Hypothalamus (tissue), 51 donors: ENCODE measurements at places on chromosomes 3 and 15.

DNA sequence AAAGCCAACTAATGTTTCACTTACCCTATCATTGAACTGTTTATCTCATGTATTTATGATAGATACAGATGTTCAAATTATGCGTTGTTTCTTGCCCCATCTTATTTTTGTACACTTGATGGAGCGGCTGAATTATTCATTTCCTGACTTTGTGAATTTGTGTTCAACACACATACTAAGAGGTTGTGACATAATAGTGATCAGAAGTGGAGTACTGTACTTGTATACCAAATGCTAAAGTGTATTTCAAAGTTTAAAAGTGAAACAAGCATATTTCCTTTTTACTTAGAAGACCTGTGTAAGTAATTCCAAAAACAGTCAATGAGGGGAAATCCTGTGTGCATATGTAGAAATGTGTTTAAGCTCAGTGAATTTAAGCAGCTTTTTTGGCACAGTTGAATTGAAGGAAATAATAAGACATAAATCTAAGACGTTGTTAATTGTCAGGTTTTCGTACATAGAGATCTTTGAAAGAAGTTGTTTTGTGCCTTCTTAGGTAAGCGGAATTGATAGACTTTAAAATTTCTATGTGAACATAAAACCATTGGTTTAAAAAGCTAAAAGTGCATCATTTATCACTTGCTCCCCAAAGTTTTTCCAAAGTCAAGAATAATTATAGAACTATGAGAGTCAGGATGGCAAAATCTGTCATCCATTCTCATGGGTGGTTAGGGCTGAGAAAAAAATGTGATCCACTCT is 1.9 kb downstream of the NFKBIZ start:
- no peak for DNase-seq

GRCh38 chr3:141442446-141442845 is 44.4 kb upstream of the RASA2 start:
- no peak for DNase-seq

DNA sequence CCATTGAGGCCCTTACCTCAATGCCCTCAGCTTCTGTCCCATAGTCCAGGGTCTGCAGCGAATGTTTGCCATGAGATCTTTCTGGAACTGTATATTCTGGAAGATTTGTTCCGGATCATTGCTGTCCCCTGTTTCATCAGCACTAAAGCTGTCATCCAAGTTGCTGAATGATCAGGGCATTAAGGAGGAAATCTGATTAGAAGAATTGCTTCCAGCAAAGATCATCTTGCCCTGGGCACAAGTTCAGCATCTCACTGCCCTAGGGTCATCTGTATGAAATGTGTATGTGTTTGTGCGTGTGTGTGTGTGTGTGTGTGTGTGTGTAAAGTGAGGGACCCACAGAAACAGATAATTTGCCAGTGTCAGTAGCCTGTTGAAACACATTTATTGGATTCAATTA is 1.4 kb downstream of the TMC3 start:
- DNase-seq, result no peak

DNA sequence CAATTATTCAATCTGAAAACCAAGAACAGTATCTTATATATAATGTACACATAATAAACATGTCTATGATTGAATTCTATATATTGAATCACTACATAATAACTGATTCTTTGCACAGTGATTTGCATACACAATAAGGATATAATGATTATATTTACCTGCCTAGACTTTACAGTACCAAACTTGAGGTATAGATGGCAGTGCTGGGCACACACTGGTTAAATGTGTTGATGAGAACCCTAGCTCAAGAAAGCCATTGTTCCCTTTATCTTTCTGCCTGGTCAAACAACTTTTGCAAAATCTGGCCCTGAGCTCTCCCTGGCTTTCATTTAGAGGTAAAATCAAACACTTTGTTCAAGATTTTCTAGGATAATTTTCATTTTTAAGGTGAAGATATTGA is 697.7 kb downstream of the TUSC7 start:
- DNase-seq, result no peak

GRCh38 chr3:96106701-96107100 is 707.7 kb upstream of the EPHA6 start:
- DNase-seq, result no peak

GRCh38 chr15:69225355-69226022 is 65.1 kb downstream of the GLCE start:
- DNase-seq, result no peak

GRCh38 chr3:102054543-102055080 is 205.3 kb downstream of the NFKBIZ start:
- no peak for DNase-seq

DNA sequence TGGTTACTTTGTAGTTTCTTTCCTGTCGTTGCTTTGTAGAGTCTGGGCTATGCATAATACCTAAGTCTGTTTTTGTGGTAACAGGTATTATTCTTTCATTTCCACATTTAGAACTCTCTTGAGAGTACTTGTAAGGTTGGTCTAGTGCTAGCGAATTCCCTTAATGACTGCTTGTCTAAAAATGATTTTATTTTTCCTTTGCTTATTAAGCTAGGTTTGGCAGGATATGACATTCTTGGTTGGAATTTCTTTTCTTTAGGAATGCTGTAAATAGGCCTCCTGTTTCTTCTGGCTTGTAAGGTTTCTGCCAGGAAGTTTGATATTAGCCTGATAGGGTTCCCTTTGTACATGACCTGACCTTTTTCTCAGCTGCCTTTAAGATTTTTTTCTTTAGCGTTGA is 70.1 kb upstream of the SGO1 start:
- DNase-seq, result no peak

DNA sequence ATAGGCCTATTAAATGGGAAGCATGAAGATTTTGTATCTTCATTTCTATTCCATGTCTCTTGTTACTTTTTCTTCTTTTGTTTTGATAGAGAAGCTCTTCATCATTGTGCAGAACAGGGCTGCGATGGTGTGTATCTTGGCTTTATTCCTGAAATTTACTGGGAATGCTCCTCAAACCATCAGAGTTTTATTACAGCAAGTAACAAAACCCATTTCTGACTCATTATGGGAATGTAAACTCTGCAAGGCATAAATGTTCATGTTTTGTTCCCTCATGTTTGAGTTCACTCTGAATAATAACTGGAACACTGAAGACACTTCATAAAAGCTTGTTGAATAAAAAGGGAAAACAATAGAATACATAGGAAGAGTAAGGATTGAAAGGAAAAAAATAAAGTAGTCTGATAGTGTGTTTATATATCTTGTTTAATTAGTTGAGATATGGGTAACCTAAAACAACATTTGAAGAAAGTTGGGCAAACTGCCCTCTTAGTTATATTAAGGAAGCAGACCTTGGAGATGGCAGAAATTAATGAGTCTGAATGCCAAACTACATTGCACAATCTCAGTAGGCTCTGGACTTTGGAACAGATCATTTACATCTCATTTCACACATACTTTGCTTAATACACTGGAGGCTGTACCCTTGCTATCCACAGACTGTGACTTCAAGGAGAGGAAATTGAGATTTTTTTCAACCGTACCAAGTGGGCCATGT is 521.5 kb downstream of the GRM7 start:
- no peak for DNase-seq

DNA sequence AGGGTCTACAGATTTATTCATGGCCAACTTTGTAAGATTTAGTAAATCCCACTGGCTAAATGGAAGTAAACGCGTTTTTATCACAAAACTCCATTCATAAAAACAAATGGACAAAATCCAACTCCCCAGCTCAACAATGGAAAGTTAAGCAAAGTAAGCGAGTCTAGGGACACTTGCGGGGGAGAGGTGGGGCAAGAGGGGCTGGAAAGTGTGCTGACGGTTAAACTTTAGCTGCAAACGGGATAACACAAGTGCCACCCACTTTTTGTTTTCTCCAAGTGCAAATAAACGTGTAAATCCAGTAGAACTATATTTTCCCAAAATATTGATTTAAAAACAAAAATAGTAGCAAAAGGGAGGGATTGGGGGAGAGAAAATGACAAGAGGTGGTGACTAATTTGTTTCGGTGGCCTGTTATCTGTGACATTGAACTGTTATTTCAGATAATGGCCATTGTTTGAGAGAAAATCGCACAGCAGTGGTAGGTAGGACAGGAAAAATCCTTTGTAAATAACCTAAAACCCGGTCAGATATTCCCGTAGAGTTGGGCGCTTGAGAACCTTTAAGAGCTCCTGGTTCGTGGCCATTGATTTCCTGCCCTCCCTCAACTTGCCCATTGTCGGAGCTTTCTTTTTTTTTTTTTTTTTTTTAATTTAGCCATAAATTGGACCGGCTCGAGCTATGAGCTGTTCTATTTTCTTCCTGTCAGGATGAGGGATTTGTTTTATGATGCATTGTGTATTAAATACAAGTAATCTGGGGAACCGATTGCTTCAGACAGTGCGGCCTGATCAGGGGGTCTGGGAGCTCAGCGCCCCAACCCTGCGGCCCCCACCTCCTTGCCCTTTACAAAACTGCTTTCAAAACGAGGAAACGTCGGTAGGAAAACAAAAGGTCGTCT is 514.8 kb downstream of the MECOM start:
- DNase-seq, result no peak
